ENCODE measurements at places on chromosomes 12 and 14. TPM values are rescaled to one million over a fixed set of nuclear protein-coding genes. Genes with fewer than 3 reads are reported as not detected.

- H3K27me3 ChIP-seq: no peaks in the 10 kb centered on the region
- DNase-seq: no peak
- H3K4me3 ChIP-seq: no peak overlapping the region
- no peaks in the 10 kb centered on the region for H3K4me1 ChIP-seq
- no peaks in the 10 kb centered on the region for H3K36me3 ChIP-seq
- H3K27ac ChIP-seq: no peak overlapping the region
Observed at GRCh38 chr12:98238515-98239130, 276.8 kb upstream of the TMPO start.

- DNase-seq: no peak
- H3K4me3 ChIP-seq: no peak overlapping the region
- no peaks in the 10 kb centered on the region for H3K27me3 ChIP-seq
- H3K27ac ChIP-seq: no peak overlapping the region
Observed at GRCh38 chr14:37124614-37125013, 47.8 kb downstream of the SLC25A21 start.

DNA sequence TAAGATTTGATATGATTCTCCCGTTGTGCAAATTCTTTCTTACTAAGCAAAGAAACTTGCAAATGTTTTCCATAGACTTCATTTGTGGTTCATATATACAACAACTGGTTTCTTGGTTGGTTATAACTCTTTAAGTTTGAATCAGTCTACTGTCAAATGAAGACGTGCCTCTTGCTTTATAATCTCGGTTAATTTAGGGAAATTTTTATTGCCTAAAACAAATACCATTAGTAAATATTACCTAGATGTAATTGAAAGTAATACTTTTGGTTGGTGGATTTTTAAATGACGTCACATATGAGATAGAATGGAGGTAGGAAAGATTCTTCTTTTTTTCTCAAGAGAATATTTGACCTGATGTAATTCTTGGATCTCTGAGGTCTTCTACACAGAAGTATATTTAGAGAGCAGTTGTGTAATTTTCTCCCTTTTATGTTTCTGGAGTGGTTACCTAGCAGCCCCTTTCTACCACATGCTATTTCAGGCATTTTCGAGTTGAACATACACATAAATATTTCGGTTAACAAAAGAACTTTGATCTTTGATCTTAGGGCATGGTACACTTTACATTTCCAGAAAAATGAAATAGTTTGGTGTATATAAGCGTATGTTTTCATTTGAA is 1.7 kb downstream of the ATF7IP start:
- no peaks in the 10 kb centered on the region for H3K36me3 ChIP-seq
- H3K27me3 ChIP-seq: no peaks in the 10 kb centered on the region
- DNase-seq: no peak
- peak overlapping the region; percentile 69 for H3K4me3 ChIP-seq
- H3K4me1 ChIP-seq: no peaks in the 10 kb centered on the region

DNA sequence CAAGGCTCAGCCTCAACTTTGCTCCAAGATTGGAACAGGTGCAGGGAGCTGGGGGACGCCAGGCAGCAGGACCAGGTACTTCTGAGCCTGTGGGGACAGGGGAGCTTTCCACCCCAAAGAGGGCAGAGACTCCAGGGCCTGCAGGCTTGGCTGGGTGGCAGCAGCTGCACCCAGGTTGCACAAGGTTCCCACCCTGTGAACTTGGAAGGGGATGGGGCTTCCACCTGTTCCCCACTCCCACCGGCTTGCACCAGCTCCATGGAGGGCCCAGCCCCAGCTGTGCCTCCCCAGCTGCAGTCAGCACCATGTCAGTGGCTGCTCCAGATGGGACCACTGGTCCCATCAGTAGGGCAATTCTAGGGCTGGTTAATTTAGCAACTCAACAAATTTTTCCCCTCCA is 114.0 kb upstream of the CDKN3 start:
- no peak overlapping the region for H3K4me3 ChIP-seq
- H3K36me3 ChIP-seq: no peaks in the 10 kb centered on the region
- no peak overlapping the region for H3K27ac ChIP-seq

DNA sequence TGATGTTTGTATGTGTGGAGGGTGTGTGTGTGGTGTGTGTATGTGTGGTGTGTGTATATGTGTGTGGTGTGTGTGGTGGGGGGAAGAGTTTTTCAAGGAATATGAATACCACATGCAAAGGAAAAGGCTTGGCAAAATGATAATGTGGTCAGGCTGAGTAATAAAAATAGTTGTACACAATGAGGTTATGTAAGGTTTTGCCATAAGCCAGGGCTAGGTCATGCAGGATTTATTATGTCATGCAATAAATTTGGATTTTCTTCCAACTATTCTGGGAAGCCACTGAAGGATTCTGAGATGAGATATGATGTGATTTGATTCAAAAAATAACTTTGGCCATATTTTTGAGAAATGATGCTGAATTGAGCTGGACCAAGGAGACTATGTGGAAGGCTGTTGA is 1191.6 kb upstream of the SEL1L start:
- H3K4me1 ChIP-seq: peaks cover 12% of the 10 kb centered on the region
- no peaks in the 10 kb centered on the region for H3K36me3 ChIP-seq
- no peak overlapping the region for H3K4me3 ChIP-seq
- no peak for DNase-seq
- no peak overlapping the region for H3K27ac ChIP-seq

GRCh38 chr12:51522696-51523095 is 68.3 kb upstream of the SCN8A start:
- no peaks in the 10 kb centered on the region for H3K4me1 ChIP-seq
- H3K27me3 ChIP-seq: no peaks in the 10 kb centered on the region
- H3K4me3 ChIP-seq: no peak overlapping the region
- DNase-seq: no peak
- no peaks in the 10 kb centered on the region for H3K36me3 ChIP-seq

GRCh38 chr14:105059035-105059924 is 6.0 kb downstream of the GPR132 start:
- DNase-seq: no peak
- no peaks in the 10 kb centered on the region for H3K27me3 ChIP-seq
- H3K36me3 ChIP-seq: no peaks in the 10 kb centered on the region

The ERBB3 gene
- total RNA-seq: 21.4 TPM

DNA sequence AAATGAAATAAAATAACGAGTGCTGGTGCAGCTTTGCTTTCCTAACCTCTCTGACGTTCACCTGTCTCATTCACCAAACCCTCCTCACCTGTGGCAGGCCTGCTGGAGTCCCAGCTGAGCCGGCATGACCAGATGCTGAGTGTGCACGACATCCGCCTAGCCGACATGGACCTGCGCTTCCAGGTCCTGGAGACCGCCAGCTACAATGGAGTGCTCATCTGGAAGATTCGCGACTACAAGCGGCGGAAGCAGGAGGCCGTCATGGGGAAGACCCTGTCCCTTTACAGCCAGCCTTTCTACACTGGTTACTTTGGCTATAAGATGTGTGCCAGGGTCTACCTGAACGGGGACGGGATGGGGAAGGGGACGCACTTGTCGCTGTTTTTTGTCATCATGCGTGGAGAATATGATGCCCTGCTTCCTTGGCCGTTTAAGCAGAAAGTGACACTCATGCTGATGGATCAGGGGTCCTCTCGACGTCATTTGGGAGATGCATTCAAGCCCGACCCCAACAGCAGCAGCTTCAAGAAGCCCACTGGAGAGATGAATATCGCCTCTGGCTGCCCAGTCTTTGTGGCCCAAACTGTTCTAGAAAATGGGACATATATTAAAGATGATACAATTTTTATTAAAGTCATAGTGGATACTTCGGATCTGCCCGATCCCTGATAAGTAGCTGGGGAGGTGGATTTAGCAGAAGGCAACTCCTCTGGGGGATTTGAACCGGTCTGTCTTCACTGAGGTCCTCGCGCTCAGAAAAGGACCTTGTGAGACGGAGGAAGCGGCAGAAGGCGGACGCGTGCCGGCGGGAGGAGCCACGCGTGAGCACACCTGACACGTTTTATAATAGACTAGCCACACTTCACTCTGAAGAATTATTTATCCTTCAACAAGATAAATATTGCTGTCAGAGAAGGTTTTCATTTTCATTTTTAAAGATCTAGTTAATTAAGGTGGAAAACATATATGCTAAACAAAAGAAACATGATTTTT is 17.1 kb upstream of the AMN start:
- peaks cover 9% of the 10 kb centered on the region for H3K36me3 ChIP-seq
- no peaks in the 10 kb centered on the region for H3K27me3 ChIP-seq
- H3K4me3 ChIP-seq: no peak overlapping the region

DNA sequence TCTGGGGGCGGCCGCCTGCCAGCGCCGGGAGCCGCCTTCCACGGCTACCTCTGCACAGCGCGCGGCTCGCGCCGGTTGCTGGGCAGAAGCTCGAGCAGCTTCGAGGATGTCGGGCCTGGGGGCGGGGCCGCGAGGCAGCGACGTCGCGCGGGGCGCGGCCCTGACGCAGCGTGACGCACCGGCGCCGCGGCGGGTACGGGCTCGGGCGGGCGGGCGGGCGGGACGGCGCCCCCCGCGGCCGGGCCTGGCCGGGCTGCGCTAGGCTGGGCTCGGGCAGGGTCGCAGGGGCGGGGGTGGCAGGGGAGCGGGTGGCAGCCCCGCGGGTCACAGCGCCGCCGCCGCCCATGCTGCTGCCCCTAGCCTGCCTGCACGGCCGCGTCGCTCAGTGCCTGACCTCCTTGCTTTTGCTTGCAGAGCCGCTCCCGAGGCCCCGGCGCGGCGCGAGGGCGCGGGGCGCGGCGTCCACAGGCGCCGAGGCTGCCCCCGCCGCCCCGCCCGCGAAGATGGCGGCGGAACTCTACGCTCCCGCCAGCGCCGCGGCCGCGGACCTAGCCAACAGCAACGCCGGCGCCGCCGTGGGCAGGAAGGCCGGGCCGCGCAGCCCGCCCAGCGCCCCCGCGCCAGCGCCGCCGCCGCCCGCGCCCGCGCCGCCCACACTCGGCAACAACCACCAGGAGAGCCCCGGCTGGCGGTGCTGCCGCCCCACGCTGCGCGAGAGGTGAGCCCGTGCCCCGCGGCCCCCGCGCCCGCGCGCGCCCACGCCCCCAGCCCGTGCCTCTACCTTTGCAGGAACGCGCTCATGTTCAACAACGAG is at the start of gene BTBD6:
Gene BTBD6, plus strand, starts transcription at position 166 of the 814 bp plus-strand sequence. Its CDS starts 179 bp downstream, at position 345.
- peaks cover 14% of the 10 kb centered on the region for H3K36me3 ChIP-seq
- DNase-seq: peak; percentile 93
- peak within 1 kb of the TSS; percentile 88 for H3K27ac ChIP-seq

DNA sequence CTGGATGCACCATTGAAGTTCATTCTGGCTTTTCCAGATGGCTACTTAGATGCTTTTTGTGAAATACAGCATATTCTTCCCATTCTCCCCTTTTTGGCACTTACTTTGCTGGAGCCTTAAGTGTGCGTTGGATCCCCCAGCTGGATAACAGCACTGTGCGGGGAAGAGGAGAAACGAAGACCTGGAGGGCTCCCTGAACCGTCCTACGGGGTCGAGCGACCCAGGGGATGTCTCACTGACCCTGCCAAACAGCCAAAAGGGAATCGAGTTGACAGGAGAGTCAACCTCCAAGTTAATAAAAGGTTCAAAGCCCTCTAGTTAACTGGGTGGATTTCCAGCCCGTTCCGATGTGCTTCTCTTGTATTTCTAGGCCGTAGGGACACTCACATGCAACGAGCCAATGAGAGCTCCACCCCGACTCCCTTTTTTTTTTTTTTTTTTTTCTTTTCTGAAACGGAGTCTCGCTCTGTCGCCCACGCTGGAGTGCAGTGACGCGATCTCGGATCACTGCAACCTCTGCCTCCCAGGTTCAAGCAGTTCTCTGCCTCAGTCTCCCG is 1.0 kb upstream of the CAMKK2 start:
- H3K4me3 ChIP-seq: peak overlapping the region; percentile 84
- peaks cover 31% of the 10 kb centered on the region for H3K4me1 ChIP-seq
- no peaks in the 10 kb centered on the region for H3K27me3 ChIP-seq
- H3K27ac ChIP-seq: peak overlapping the region; percentile 90
- H3K36me3 ChIP-seq: no peaks in the 10 kb centered on the region
- DNase-seq: no peak

The IL26 gene
- not detected for total RNA-seq

The PKP2 gene
- 1.2 TPM for total RNA-seq

DNA sequence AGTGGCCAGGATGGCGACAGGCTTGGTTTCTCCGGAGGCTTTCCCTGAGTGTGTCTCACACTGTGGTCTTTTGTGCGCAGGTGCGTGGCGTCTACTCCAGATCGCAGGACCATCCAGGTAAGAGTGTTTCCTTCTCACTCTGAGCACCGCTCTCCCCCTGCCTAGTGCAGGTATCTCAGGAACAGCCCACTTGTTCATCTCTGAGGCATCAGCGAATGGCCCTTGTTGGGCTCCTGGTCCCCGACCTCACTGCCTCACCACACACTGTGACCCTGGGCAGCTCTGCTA is 781 bp downstream of the ADGRD1 start:
- no peaks in the 10 kb centered on the region for H3K36me3 ChIP-seq
- H3K4me1 ChIP-seq: peaks cover 47% of the 10 kb centered on the region
- DNase-seq: no peak
- no peaks in the 10 kb centered on the region for H3K27me3 ChIP-seq
- H3K4me3 ChIP-seq: peak overlapping the region; percentile 53

- no peak overlapping the region for H3K4me3 ChIP-seq
- no peaks in the 10 kb centered on the region for H3K36me3 ChIP-seq
- H3K27me3 ChIP-seq: no peaks in the 10 kb centered on the region
- no peaks in the 10 kb centered on the region for H3K4me1 ChIP-seq
- H3K27ac ChIP-seq: no peak overlapping the region
- DNase-seq: no peak
Observed at GRCh38 chr12:113002155-113002554, 23.8 kb downstream of the OAS2 start.

DNA sequence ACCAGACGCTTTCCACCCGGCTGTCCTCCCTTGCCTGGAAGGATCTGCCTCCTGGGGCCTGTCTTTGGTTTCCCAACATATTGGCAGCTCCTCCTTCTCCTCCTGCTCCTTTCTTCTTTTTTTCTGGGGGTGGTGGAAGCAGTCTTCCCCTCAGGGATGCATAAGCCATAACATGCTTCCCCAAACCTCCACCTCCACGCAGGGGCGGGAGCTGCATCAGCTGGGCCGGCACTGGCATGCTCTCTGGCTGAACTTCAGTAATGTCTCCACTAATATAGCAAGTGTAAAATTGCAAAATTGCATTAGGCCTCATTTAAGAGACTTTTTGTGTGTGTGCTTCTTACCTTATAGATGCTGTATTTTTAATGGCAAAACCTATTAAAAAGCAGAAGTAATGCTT is 58.6 kb downstream of the GLT1D1 start:
- H3K4me3 ChIP-seq: no peak overlapping the region
- H3K36me3 ChIP-seq: no peaks in the 10 kb centered on the region
- no peaks in the 10 kb centered on the region for H3K27me3 ChIP-seq
- no peak overlapping the region for H3K27ac ChIP-seq
- DNase-seq: no peak

The GSC gene
- 7.5 TPM for total RNA-seq

- no peaks in the 10 kb centered on the region for H3K36me3 ChIP-seq
- DNase-seq: peak; percentile 2
- H3K4me1 ChIP-seq: no peaks in the 10 kb centered on the region
- H3K27ac ChIP-seq: no peak overlapping the region
- no peaks in the 10 kb centered on the region for H3K27me3 ChIP-seq
- no peak overlapping the region for H3K4me3 ChIP-seq
Observed at GRCh38 chr12:64580681-64581080, 29.6 kb upstream of the RASSF3 start.

Data from sigmoid colon (tissue), 7 donors.